Thoracic aorta (tissue), 2 donors: ENCODE measurements at places on chromosomes 2 and 18. TPM values are rescaled to one million over a fixed set of nuclear protein-coding genes. Genes with fewer than 3 reads are reported as not detected.
A peak's percentile ranks its signal among the peaks of the same experiment; 100 is the strongest.

RAB31 gene
- 92.9 TPM for total RNA-seq

CFAP221 gene
- total RNA-seq: not detected

SLC30A3 gene
- total RNA-seq: 4.4 TPM

DNA sequence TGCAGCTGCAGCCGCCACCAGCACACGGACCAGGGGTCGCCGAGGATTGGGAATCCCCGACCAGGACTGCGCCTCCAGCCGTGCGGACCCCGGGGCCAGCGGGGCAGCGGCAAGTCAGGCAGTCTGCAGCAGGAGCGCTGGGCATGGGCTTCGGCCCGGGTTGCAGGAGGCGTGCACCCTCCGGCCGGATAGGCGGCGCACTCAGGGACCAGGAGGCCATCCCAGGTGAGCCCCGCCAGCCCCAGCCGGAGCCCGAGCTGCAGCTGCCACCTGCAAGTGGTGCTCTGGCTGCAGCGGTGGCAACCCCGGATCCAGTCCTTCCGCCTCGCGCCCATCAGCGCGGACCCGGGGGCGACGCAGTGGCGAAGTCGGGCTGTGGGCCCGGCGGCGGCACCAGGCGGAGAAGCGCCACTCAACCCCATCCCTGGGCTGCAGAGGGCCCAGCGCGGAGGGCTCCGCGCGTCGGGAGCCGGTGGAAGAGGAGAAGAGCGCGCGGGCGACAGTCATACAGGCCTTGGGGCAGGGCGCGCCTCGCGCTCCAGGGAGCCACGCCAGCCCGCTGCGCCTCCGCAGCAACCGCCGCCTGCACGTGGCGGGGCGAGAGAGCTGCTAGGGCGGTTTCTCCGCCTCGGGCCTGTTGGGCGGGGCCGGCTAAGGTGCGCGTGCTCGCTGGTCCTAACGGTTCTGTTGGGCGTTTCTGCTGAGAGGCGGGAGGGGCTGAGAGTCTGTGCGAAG is 73.8 kb downstream of the RPIA start:
- DNase-seq: no peak

GRCh38 chr2:227766373-227766883 is 20.7 kb downstream of the SCYGR8 start:
- peak; percentile 40 for DNase-seq

DNA sequence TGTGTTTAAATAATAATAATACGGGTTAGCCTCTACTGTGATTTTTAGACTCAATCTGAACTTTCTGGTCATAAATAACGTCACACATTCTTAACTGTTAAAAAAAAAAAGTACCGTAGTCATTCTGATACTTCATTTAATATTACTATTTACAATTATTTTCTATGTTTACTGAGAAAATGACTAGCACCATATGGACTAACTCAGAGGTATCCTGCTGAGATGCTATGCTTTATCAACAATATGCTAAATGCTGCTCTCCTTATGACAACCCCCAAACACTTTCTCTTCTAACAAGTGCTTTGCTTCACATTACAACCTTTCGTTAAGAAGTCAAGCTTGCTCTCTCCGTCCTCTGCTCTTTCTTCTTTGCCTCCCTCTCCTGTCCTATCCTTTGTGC is 182.1 kb downstream of the AFF3 start:
- DNase-seq: no peak

- no peak for DNase-seq
These were observed 6.5 kb upstream of the MAL start for GRCh38 chr2:95018861-95019550.

GRCh38 chr2:39304200-39304599 is 60.4 kb upstream of the CDKL4 start:
- DNase-seq: no peak

GRCh38 chr18:6857300-6857699 is 127.8 kb downstream of the ARHGAP28 start:
- DNase-seq: no peak
